ENCODE measurements at places on chromosomes 11 and 22.

DNA sequence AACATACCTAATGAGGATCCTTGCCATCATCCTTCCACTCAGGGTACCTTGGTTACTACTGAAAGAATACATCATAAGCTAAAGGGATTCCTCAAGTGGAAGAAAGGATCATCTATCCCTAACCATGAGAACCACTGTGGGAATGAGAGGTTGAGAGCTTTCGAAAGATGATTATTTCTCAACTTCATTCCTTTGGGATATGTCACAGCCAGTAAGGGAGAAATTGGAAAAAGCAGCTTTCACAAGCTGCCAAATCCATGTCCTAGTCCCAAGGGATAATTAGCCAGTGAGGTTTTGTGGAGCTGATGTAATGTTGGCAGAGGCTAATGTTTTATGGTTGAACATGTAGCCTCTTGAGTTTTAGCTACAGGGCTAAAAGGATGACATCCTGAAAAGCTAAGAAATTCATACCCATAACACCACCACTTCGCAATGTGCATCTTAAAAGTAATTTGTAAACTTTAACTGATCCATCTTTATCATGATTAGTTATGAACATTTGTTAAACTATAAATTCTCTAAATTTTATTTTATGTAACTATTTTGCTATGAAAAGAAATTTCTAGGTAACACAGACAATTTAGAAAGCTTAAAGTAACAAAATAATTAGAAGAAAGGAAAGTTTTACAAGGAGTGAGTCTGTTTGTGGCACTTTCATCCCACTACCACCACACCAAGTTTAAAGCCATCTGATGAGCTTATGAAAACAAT is 123.9 kb downstream of the MRTFA start:
- no peak for DNase-seq

DNA sequence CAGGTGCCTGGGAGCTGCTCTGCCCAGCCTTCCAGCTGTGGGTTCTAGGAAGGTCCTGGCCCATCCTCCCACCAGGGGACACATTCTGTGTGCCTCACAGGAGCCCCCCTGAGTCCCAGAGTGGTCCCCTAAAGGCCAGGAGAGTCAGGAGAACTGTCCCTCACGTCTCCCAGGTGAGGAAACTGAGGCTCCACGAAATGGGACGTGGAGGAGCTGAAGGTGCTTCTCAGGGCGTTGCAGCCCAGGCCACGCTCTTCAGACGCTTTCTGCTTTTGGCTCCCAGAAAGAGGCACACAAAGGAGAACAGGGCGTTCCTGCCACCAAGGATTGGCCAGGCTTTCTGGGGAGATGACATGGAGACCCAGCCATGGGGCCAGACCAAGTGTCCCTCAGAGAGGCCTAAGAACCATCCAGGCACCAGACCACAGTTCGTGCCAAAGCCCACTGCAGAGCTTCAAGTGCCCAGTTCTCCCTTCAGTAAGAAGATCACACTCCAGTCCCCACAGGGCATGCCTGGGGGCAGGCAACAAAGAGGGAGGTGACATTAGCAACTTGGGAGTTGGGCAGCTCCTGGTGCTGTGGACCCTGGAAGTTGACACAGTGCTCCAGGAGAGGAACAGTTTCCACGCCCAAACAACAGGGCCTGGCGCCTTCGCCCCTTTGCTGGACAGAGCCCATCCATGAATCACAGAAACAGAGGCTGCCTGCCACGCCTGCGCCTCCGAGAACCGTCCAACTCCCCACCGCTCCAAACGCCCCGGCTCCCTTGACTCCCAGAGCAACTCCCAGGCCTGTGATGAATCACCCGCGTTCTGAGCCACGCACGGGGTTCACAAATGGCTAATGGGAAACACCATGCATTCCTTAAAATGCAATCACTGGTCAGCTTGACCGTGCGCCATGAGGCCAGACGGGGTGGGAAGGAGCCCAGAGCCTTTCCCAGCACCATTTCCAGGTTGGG is 589.2 kb downstream of the BRD1 start:
- DNase-seq: no peak

- no peak for DNase-seq
Observed at GRCh38 chr22:24099666-24100065, 81.6 kb upstream of the SUSD2 start.

DNA sequence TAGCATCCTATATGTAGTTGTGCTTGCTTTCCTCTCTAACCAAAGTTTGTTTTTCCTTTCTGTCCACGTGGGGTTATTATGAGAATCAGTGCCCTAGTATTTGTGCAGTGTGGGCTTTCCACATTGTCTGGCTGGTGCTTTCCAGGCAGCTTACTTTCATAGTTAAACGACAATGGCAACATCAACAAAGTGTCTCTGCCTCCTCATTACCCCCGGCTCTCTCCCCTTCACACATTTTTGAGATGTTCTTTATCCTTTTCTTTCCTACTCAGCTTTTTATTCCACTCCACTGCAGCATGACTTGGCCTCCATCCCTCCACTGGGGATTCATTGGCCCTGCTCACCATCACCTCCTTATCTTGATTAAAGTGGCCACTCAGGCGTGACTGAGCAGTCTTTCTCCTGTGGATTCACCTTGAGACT is 19.1 kb downstream of the SPECC1L start:
- no peak for DNase-seq

DNA sequence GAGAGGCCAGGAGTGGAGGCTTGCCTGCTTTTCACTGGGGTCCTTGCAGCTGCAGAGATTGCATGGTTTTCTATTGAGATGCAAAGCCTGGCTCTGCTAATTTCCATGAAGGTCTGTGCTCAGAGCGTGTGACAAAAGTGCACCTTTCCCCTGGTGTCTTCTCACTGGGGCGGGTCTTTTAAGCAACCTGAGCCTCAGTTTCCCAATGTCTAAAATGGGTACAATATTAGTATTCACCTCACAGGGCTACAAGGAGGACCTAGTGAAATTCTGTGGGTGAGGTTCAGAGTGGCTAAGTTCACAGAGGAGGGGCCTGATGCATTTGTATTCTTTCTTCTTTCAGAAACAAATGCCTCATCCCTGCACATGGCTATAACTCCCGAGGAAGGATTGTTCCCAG is 20.3 kb downstream of the PPM1F start:
- DNase-seq: no peak

DNA sequence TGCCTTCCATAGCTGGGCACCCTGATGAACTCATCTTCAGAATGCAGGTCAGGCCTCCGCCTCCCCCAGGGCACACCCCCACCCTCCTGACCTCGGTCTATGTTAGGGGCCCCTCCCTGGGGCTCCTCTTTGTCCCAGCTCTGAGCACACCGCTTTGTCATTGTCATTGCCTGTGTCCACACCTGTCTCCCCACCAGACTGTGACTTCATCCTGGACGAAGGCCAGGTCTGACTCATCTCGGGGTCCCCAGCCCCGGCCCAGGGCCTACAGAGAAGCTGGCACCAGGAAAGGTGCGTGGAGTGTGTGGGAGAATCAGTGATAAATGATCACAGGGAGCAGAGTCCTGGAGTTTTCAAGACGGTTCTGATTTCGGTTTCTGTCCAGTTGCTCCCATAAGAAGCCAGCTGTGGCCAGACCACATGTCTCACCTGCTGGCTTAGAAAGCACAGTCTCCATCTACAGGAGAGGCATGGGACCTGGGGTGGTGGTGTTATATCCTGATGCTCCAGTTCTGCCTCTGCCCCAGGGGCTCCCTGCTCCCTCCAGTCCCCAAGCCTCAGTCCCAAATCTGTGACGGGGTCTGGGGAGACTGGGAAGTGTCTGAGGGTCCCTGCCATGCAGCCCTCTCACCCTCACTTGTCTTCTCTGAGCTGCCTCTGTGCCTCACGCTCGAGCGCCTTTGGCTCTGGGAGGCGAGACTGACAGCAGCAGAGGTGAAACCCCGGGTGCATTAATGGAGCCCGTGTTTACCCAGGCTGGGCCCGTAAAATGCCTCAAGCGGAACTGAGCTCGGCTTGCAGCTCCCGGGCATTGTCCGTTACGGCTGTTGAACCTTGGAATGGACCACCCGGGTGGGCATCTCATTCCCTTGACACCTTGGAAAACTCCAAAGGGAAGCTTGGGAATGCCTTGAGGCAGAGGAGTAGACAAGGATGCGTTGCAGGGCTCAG is 85.5 kb upstream of the WNT11 start:
- no peak for DNase-seq

- no peak for DNase-seq
Observed at GRCh38 chr22:27490080-27490479, 311.5 kb downstream of the MN1 start.

DNA sequence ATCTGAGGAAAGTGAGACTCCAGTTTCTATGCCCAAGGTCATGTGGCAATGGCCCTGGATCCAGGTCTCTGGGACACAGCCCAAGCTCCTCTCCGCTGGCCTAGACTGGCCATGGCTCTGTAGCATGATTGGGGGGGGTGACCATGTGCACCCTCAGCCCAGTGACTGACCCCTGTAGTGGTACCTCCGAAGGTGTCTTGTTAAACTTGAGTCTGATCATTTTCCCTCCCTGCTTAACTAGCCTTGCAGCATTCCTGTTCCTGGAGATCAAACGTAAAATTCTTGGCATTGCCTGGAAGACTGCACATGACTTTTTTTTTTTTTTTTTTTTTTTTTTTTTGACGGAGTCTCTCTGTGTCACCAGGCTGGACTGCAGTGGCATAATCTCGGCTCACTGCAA is 1116.0 kb downstream of the TBC1D22A start:
- DNase-seq: no peak

- no peak for DNase-seq
Observed at GRCh38 chr11:103907136-103907535, 129.3 kb upstream of the DDI1 start.

DNA sequence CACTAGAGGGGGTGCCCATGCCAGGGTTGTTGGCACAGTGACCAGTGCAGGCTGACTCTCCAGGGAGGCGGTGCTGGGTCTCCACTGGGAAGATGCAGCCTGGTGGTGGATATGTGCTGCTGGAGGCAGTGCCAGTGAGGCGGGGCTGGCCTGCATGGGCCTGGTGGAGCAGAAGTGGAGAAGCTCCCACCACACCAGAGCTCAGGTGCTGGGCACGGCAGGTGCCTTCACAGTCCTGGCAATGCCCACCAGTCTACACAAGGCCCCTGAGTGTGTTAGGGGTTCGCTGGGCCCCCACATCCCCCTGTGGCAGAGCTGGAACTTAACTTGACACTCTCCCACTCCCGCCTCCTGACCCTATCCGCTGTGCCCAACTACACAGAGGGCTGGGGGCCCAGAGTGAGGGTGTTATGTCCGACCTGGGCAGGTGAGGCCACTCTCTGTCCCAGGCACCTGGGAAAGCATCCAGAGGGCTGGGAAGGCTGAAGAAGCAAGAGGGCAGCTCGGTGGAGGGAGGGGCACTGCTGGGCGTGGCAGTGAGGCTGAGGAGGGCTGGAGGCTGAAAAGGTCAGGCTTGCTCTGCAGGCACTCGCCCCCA is 102.4 kb upstream of the B3GAT1 start:
- DNase-seq: no peak

All from stimulated activated CD4-positive, alpha-beta T cell treated with anti-CD3 and anti-CD28 coated beads, Interleukin-12 subunit alpha, Interleukin-12 subunit beta, amount 100 ng/mL, for 24 hours (primary cell).